Substantia nigra (tissue), 51 donors: ENCODE measurements at places on chromosomes 11 and 22.

GRCh38 chr11:70090961-70091381, 12.9 kb downstream of the ANO1 start:
- no peak for DNase-seq

- no peak for DNase-seq
These were observed 61.4 kb upstream of the FADD start for GRCh38 chr11:70141486-70142220.

- no peak for DNase-seq
These were observed 2.6 kb upstream of the SUN2 start for GRCh38 chr22:38758276-38758945.

DNA sequence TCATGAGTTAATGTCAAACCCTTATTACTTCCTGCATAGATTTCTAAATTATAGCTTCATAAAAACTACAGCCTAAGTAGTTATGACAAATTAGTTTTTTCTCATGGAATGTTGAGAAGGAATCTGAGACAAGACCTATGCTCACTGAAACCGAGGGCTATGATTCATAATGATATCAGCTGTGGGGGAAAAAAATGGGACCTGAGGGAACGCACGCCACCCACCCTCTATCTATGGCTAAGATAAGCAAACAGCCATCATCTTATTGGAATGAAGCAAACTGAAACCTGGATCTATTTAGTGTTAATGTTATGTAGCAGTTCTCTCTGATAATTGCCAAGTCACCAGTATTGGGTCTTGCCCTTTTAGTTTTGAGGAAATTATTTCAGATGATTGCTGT, 906.9 kb upstream of the RAG2 start:
- no peak for DNase-seq

DNA sequence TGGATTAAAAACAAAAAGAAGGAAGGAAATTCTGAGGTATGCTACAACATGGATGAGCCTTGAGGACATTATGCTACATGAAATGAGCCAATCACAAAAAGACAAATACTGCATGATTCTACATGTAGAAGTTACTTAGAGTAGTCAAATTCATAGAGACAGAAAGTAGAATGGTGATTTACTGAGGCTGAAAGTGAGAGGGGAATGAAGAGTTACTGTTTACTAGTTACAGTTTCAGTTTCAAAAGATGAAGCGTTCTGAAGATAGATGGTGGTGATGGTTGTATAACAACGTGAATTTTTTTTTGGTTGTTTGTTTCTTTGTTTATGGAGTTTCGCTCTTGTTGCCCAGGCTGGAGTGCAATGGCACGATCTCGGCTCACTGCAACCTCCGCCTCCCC, 9.5 kb downstream of the OR5P2 start:
- DNase-seq: no peak
